ENCODE measurements at places on chromosomes 16 and 17. TPM values are rescaled to one million over a fixed set of nuclear protein-coding genes. Genes with fewer than 3 reads are reported as not detected.
A peak's percentile ranks its signal among the peaks of the same experiment; 100 is the strongest.

GRCh38 chr17:76307299-76307965 is 644 bp downstream of the QRICH2 start:
- no peak overlapping the region for H3K27ac ChIP-seq
- DNase-seq, result no peak
- no peaks in the 10 kb centered on the region for H3K4me1 ChIP-seq
- no peak overlapping the region for H3K4me3 ChIP-seq

GRCh38 chr16:2692948-2693651 is 10.8 kb downstream of the KCTD5 start:
- H3K4me1 ChIP-seq, result peaks cover 40% of the 10 kb centered on the region
- H3K27me3 ChIP-seq, result no peaks in the 10 kb centered on the region
- peaks cover 13% of the 10 kb centered on the region for H3K36me3 ChIP-seq
- peak overlapping the region; percentile 95 for H3K27ac ChIP-seq

DNA sequence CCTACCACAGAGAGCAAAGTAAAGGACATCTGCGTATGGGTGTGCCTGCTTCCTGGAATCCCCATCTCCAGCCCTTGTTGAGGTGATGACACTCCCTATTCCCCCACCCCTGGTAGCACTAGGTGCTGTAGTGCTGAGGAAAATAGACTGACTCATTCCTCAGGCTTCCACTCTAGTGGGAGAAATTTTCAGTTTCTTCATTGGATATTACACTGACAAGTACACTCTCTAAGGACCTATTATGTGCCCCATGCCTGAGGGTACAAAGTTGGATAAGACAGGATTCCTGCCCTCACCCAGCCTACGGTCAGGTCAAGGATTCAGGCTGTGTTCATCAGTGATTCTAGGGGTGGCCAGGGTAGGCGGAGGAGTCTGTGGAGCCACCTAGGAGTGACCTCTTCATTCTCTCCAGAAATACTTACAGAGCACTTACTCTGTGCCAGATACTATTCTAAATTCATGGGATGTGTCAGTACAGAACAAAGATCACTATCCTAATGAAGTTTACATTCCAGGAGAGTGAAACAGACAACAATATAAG is 4.5 kb upstream of the ZC3H7A start:
- no peaks in the 10 kb centered on the region for H3K36me3 ChIP-seq
- H3K4me1 ChIP-seq, result peaks cover 20% of the 10 kb centered on the region
- H3K27ac ChIP-seq, result no peak overlapping the region
- no peaks in the 10 kb centered on the region for H3K27me3 ChIP-seq

GRCh38 chr17:48647103-48647962 is 21.2 kb upstream of the HOXB9 start:
- H3K36me3 ChIP-seq, result no peaks in the 10 kb centered on the region
- H3K27ac ChIP-seq, result no peak overlapping the region
- peaks cover 85% of the 10 kb centered on the region for H3K27me3 ChIP-seq
- H3K4me1 ChIP-seq, result peaks cover 12% of the 10 kb centered on the region

GRCh38 chr16:75289189-75289588 is 37.8 kb upstream of the BCAR1 start:
- peak overlapping the region; percentile 61 for H3K27ac ChIP-seq
- no peaks in the 10 kb centered on the region for H3K36me3 ChIP-seq
- peaks cover 14% of the 10 kb centered on the region for H3K27me3 ChIP-seq

DNA sequence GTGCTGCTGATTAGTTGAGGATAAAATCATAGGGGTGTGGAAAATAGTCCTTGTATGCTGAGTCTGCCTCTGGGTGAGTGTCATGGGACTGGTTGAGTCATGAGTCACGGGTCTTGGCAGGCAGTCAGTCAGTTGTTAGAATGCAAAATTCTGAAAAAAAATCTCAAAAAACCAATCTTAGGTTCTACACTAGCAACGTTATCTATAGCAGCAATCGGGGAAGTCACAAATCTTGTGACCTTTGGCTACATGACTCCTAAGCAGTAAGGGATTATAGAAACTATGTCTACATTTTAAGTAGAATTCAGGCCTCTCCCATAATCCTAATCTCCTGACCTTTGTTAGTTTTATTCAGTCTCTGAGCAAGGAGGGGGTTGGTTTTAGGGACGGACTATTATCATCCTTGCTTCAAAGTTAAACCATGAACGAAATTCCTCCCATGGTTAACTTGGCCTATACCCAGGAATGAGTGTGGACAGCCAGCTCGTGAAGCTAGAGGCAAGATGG is 18.0 kb upstream of the PMFBP1 start:
- H3K4me3 ChIP-seq, result no peak overlapping the region
- no peak for DNase-seq

GRCh38 chr17:60137731-60138130 is 12.0 kb upstream of the CA4 start:
- H3K4me1 ChIP-seq, result peaks cover 64% of the 10 kb centered on the region
- no peaks in the 10 kb centered on the region for H3K36me3 ChIP-seq
- H3K27me3 ChIP-seq, result peaks cover 44% of the 10 kb centered on the region
- H3K4me3 ChIP-seq, result no peak overlapping the region
- no peak overlapping the region for H3K27ac ChIP-seq

DNA sequence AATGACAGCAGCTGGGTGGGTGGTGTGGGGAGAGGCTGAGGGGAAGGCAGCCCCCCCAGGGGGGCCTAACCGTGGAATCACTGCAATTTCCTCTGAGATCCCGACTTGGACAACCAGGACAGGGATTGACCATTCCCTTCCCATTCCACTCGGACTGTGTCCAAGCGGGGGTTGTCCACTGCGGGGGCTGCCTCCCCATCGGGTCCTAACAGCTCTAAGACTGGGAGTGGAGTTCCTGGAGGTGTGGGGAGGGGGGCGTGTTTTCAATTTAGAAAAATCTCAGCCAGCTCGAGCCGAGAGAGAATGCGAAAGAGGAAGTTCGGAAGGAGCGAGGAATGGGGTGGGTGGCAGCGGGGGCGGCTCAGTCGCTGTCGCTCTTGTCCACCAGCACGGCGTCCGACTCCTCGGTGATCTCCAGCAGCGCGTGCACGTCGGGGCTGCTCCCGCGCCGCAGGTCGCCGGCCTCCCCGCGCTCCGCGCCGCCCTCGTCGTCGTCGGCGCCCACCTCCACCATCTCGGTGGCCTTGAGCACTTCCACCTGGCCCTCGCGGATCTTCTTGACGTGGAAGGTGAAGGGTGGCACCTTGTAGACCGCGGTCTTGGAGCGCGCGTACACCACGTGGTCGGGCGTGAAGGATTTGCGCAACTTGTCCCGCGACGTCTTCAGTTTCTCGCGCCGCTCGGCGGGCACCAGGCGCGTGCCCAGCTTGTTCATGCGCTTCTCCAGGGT is 16.2 kb upstream of the STAT3 start:
- peaks cover 3% of the 10 kb centered on the region for H3K36me3 ChIP-seq
- H3K27ac ChIP-seq, result peak overlapping the region; percentile 83
- peaks cover 89% of the 10 kb centered on the region for H3K4me1 ChIP-seq
- H3K4me3 ChIP-seq, result no peak overlapping the region
- no peak for DNase-seq

GRCh38 chr16:62014319-62014923 is 21.8 kb downstream of the CDH8 start:
- H3K27me3 ChIP-seq, result no peaks in the 10 kb centered on the region
- H3K27ac ChIP-seq, result no peak overlapping the region
- H3K36me3 ChIP-seq, result no peaks in the 10 kb centered on the region

DNA sequence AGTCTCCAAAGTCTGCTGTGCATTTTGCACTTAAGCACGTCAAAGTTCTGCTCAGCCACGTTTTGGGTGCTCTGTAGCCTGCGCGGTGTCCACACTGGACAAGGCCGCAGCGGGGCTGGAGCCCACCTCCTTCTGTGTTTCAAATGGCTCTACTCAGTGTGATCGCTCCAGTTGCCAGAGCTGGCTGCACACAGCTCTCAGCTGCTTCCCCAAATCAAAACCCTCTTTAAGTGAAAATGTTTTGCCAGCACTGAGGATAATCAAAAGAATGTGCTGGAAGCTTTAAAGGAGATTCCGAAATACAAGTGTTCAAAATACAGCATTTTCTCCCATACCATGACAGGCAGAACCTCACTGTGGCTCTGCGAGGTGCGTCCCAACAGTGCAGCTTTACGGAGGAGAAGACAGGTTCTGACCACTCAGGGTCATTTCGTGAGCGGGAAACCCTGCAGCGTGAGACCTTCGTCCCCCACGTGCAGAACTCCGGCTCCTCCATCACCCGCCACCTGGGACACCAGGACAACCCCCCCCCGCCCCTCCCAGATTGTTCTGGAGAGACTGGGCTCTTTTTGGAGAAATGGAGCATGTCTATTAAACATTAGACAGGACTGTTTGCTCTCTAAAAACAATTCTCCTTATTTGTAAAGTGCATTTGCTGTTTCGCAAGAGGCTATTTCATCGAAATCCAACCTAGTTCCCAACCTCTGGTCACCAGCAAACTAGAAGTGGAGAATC is 16.6 kb downstream of the TBC1D16 start:
- H3K4me1 ChIP-seq, result no peaks in the 10 kb centered on the region
- DNase-seq, result no peak
- no peak overlapping the region for H3K4me3 ChIP-seq
- no peaks in the 10 kb centered on the region for H3K27me3 ChIP-seq

GRCh38 chr16:72404299-72404698 is 232.3 kb upstream of the PMFBP1 start:
- H3K4me1 ChIP-seq, result no peaks in the 10 kb centered on the region
- no peak overlapping the region for H3K27ac ChIP-seq
- H3K27me3 ChIP-seq, result no peaks in the 10 kb centered on the region
- no peaks in the 10 kb centered on the region for H3K36me3 ChIP-seq
- DNase-seq, result no peak

DNA sequence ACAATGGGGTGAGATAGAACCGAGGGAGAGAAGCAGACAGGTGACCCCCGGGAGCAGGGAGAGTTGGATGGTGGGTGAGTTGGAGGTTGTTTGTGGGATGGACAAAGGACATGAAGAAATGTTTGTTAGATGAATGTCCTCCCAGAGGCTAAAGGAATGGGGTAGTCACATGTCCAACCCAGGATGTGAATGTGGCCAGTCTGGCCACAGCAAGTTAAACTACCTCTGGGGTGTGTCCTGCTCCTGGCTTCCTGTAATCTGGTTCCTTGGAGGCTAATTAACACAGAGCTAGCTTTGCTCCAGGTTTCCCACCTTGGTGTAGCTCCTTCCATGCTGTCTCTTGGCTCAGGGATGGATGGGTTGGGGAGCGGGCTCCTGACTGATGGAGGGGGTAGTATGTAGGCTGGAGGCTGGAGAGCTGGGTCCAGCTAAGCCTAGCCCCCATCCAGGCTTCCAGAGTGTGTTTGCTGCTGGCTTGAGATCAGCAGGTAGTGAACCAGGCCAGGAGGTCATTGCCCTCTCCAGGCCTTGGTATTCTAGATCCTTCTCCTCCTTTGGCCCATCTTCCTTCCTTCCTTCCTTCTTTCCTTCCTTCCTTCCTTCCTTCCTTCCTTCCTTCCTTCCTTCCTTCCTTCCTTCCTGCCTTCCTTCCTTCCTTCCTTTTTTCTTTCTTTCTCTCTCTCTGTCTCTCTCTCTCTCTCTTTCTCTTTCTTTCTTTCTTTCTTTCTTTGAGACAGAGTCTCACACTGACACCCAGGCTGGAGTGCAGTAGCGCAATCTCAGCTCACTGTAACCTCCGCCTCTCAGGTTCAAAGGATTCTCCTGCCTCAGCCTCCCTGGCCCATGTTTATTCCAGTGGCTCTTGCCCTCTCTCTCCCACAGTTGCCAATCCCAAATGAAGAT is 28.0 kb upstream of the UBE2G1 start:
- H3K36me3 ChIP-seq, result no peaks in the 10 kb centered on the region
- no peaks in the 10 kb centered on the region for H3K4me1 ChIP-seq
- H3K27ac ChIP-seq, result no peak overlapping the region

GRCh38 chr16:21169249-21169981 is 10.9 kb downstream of the LDAF1 start:
- H3K4me3 ChIP-seq, result no peak overlapping the region
- no peak overlapping the region for H3K27ac ChIP-seq
- peaks cover 4% of the 10 kb centered on the region for H3K36me3 ChIP-seq
- H3K27me3 ChIP-seq, result no peaks in the 10 kb centered on the region

DNA sequence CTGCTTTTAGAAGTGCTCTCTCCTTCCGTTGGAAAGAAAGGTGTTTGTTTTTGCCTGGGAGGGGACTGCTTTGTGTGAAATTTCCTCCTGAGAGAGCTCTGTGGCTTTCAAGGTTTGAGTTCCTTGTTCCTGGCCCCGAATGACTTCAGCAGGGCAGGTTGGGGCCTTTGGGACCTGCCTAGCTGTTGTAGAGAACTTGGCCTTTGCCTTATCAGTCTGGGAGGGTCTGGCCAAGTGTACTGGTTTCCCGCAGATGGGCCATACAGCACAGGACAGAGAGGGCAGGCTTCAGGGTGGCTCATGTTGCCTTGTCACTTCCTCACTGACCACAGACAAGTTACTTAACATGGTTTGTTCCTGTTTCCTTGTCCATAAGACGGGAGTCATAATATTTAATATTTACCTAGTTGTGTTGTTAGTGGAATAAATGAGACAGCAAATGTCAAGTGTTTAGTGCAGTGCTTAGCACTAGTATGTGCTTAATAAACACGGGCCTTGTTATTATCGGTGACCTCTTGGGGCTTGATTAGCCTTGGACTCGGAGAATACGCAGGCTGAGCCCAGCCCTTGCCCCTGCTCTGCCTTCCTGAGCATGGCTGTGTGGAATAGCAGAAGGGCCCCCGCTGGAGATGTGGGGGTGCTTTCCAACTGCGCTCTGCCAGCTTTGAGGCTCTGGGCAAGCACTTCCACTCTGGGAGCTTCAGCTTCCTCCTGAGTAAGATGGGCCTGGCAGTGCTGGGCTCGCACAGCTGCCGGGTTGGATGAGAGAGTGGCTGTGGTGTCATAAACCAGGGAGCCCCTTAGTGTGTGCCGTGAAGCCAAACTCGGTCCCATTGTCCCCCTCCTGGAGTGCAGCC is 6.6 kb downstream of the PRSS8 start:
- peaks cover 82% of the 10 kb centered on the region for H3K36me3 ChIP-seq
- H3K4me1 ChIP-seq, result peaks cover 28% of the 10 kb centered on the region
- no peaks in the 10 kb centered on the region for H3K27me3 ChIP-seq
- peak overlapping the region; percentile 78 for H3K27ac ChIP-seq

GRCh38 chr17:37774504-37774903 is 29.6 kb upstream of the HNF1B start:
- H3K4me1 ChIP-seq, result no peaks in the 10 kb centered on the region
- no peaks in the 10 kb centered on the region for H3K36me3 ChIP-seq
- no peak overlapping the region for H3K27ac ChIP-seq

DNA sequence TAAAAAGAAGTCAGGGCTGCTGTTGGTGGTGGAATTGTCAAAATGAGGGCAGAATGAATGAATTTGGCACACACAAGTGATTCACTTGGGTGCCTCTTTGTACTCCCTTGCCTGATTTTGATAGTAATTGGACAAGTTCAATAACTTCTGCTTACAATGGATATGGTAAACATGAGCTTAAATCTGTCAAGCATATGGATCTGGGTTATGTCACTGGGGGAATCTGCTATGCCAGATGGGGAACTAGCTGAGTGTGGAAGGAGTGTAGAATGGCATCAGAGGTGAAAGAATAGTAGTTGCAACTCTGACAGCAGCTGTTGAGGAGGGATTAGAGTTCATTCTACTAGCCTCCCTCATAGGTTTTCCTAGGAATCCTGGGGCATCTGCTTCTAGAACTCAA is 724.2 kb upstream of the CDH8 start:
- H3K36me3 ChIP-seq, result no peaks in the 10 kb centered on the region
- H3K4me3 ChIP-seq, result no peak overlapping the region
- no peaks in the 10 kb centered on the region for H3K4me1 ChIP-seq
- no peak overlapping the region for H3K27ac ChIP-seq
- no peaks in the 10 kb centered on the region for H3K27me3 ChIP-seq
- no peak for DNase-seq

- no peak overlapping the region for H3K27ac ChIP-seq
- H3K4me1 ChIP-seq, result peaks cover 3% of the 10 kb centered on the region
- H3K4me3 ChIP-seq, result no peak overlapping the region
- H3K36me3 ChIP-seq, result no peaks in the 10 kb centered on the region
- H3K27me3 ChIP-seq, result no peaks in the 10 kb centered on the region
Observed at GRCh38 chr17:68821860-68822696, 133.1 kb downstream of the ABCA8 start.

NRN1L gene
- total RNA-seq, result not detected

RBFOX1 gene
- total RNA-seq, result 42.5 TPM

CDR2L gene
- 10.8 TPM for total RNA-seq

EME1 gene
- total RNA-seq, result 0.25 TPM

ACE gene
- 12.9 TPM for total RNA-seq

LLGL2 gene
- total RNA-seq, result 3.8 TPM

KRT17 gene
- not detected for total RNA-seq

KRTAP2-1 gene
- not detected for total RNA-seq
